Hair follicular keratinocyte (primary cell): ENCODE measurements at places on chromosomes 3 and 15. TPM values are rescaled to one million over a fixed set of nuclear protein-coding genes. Genes with fewer than 3 reads are reported as not detected.

The CRABP1 gene
- not detected in 2 replicates for total RNA-seq

The RTF1 gene
- total RNA-seq = 13.9 and 22.6 TPM in 2 replicates

The ZNF860 gene
- total RNA-seq = 3.7 and 5.2 TPM in 2 replicates

The GAP43 gene
- total RNA-seq = not detected in 2 replicates

The EXD1 gene
- 0.57 TPM in 1 of 2 replicates, not detected in the other for total RNA-seq

The AZI2 gene
- total RNA-seq = 63.6 and 88.4 TPM in 2 replicates

The MYH15 gene
- 0.23 and 0.31 TPM in 2 replicates for total RNA-seq

The KY gene
- total RNA-seq = not detected in 2 replicates

The KIF9 gene
- 3.1 and 6.2 TPM in 2 replicates for total RNA-seq

The SEMA3F gene
- 120 and 137 TPM in 2 replicates for total RNA-seq

The AQP9 gene
- 0.08 TPM in 2 replicates for total RNA-seq

The HMG20A gene
- total RNA-seq = 18.3 and 24.6 TPM in 2 replicates

The SNTN gene
- not detected in 2 replicates for total RNA-seq

The NR1D2 gene
- 7.8 and 7.9 TPM in 2 replicates for total RNA-seq

The NANOGP8 gene
- not detected in 2 replicates for total RNA-seq

The TSPAN3 gene
- 86.9 and 87.2 TPM in 2 replicates for total RNA-seq

The CTXN2 gene
- total RNA-seq = not detected in 2 replicates

The SH2D7 gene
- total RNA-seq = not detected in 2 replicates

The PLA2G4D gene
- 0.08 TPM in 1 of 2 replicates, not detected in the other for total RNA-seq

The ZNF501 gene
- 2.5 and 2.7 TPM in 2 replicates for total RNA-seq

The GUCA1C gene
- not detected in 2 replicates for total RNA-seq

The CLK3 gene
- 57.0 and 77.5 TPM in 2 replicates for total RNA-seq

The PGBD4 gene
- 0.46 and 0.47 TPM in 2 replicates for total RNA-seq

The LYSMD2 gene
- 9.1 TPM in 2 replicates for total RNA-seq

The RTP3 gene
- total RNA-seq = not detected in 2 replicates

The ENTPD3 gene
- total RNA-seq = 6.3 and 12.2 TPM in 2 replicates

The DLL4 gene
- total RNA-seq = 0.08 TPM in 1 of 2 replicates, not detected in the other

The KNG1 gene
- total RNA-seq = not detected in 2 replicates

The CACNA2D3 gene
- total RNA-seq = not detected in 2 replicates

The MFAP1 gene
- total RNA-seq = 15.4 and 20.7 TPM in 2 replicates

The SPATA12 gene
- not detected in 2 replicates for total RNA-seq

The GNAT1 gene
- not detected in 2 replicates for total RNA-seq

The RPL39L gene
- total RNA-seq = 60.1 and 74.9 TPM in 2 replicates

The GPR171 gene
- total RNA-seq = not detected in 2 replicates

The FOXL2 gene
- total RNA-seq = 0.38 and 1.2 TPM in 2 replicates

The CPLX3 gene
- not detected in 2 replicates for total RNA-seq

The PPCDC gene
- 10.5 and 30.1 TPM in 2 replicates for total RNA-seq

The BCL2A1 gene
- total RNA-seq = 0.38 and 1.0 TPM in 2 replicates
